ENCODE measurements at places on chromosomes 16 and 17. TPM values are rescaled to one million over a fixed set of nuclear protein-coding genes. Genes with fewer than 3 reads are reported as not detected.

KRTAP4-5 gene
- total RNA-seq: not detected

CLEC3A gene
- not detected for total RNA-seq

PYY gene
- total RNA-seq: 2.1 TPM

NECAB2 gene
- not detected for total RNA-seq

NOTUM gene
- total RNA-seq: not detected

BAHCC1 gene
- total RNA-seq: 1.5 TPM

TAT gene
- total RNA-seq: not detected

EFNB3 gene
- not detected for total RNA-seq

CFAP119 gene
- 1.4 TPM for total RNA-seq

PLA2G10 gene
- not detected for total RNA-seq

KRTAP1-5 gene
- not detected for total RNA-seq

PPP1R1B gene
- under 0.01 TPM for total RNA-seq

RASL10B gene
- total RNA-seq: 0.72 TPM

DNAJC7 gene
- 41.1 TPM for total RNA-seq

LHX1 gene
- total RNA-seq: 1.2 TPM

TLCD3B gene
- not detected for total RNA-seq

PIRT gene
- not detected for total RNA-seq

TMC7 gene
- total RNA-seq: 5.3 TPM

NPIPA7 gene
- total RNA-seq: 2.2 TPM

ZNF205 gene
- 35.2 TPM for total RNA-seq
